A549 treated with dexamethasone at 1 μM for 4 hours (cell line): ENCODE measurements at places on chromosomes 3 and 15. TPM values are rescaled to one million over a fixed set of nuclear protein-coding genes. Genes with fewer than 3 reads are reported as not detected.

CYP19A1 gene
- total RNA-seq, result 0.19 to 0.71 TPM (median 0.30 TPM) in 5 replicates

DPPA4 gene
- not detected in 5 replicates for total RNA-seq

UBL7 gene
- 36.9 to 41.9 TPM (median 41.5 TPM) in 5 replicates for total RNA-seq

P2RY12 gene
- total RNA-seq, result not detected in 5 replicates

CHRFAM7A gene
- 4.9 to 8.2 TPM (median 6.4 TPM) in 5 replicates for total RNA-seq

C3orf33 gene
- 5.3 to 6.4 TPM (median 5.6 TPM) in 5 replicates for total RNA-seq

EIF2B5 gene
- 24.7 to 26.9 TPM (median 26.3 TPM) in 5 replicates for total RNA-seq

HRH1 gene
- total RNA-seq, result 5.3 to 7.7 TPM (median 6.2 TPM) in 5 replicates

RNF123 gene
- 8.5 to 16.5 TPM (median 14.4 TPM) in 5 replicates for total RNA-seq

METTL6 gene
- 27.2 to 29.2 TPM (median 28.3 TPM) in 5 replicates for total RNA-seq

CDHR4 gene
- 0.15 to 0.26 TPM (median 0.24 TPM) in 5 replicates for total RNA-seq

MYL3 gene
- 0.15 to 0.16 TPM in 2 of 5 replicates, not detected in the others for total RNA-seq

TMEM158 gene
- 7.2 to 9.7 TPM (median 8.6 TPM) in 5 replicates for total RNA-seq

TRAIP gene
- total RNA-seq, result 7.5 to 12.4 TPM (median 11.7 TPM) in 5 replicates
